Kidney (tissue), 22 donors: ENCODE measurements at places on chromosomes 2 and 18.
A peak's percentile ranks its signal among the peaks of the same experiment; 100 is the strongest.

- no peak for DNase-seq
These were observed 11.8 kb downstream of the CEP68 start for GRCh38 chr2:65067806-65068553.

GRCh38 chr2:230439590-230439989 is 23.6 kb downstream of the SP100 start:
- DNase-seq = no peak

DNA sequence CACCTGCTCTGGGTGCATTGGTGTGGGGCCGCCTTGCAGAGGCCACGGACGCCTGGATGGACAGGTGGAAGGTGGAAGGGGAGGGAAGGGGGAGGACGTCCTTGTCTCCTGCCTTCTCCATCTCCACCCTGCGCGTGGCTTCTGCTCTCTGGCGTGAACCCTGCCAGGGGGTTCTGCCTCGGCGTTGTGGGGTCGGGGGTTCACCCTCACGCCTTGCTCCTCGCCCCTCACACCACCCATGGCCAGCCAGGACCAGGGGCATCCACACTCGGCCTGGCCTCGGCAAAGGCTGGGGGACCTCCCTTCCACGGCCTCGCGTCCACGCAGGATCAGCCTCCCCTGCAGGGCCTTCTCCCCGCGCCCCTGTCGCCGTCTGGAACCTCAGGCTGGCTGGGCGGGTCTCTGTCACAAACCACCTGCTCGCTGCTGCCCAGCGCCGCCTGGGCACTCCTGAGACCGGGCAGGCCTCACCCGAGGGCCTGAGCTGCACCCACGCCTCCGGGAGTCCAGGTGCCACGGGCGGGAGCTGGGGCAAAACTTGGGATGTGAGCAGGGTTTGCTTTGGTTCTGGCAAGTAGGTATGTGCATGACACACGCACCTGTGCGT is 655.9 kb downstream of the GALR1 start:
- DNase-seq = no peak

GRCh38 chr2:37537316-37537715 is 134.1 kb downstream of the CDC42EP3 start:
- no peak for DNase-seq

DNA sequence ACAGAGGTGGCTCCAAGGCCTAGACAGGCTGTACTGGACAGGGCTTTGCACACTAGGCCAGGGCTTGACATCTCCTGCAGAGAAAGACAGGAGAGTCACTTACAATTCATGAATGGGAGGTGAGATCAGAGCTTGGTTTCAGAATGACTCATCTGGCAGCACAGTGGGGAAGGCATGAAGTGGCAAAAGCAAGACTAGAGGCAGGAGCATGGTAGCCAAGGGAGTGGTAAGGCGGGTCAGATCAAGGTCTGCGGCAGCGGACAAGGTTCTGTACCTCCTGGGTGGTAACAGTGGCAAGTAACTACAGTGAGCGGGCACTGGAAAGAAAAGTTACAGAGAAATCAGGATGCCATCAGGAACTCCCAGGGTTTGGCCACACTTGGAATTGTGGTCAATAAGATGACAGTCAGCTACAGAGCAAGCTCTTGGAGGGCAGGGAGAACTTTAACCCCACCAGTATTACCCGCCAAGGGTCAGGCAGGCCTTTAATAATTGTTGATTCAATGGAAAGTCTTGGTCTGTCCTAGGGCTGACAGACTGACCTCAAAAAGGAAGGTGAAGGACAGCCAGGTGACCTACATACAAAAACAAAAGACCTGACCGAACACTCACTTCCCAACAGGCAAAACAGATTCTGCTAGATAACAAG is 5.7 kb downstream of the MCFD2 start:
- no peak for DNase-seq

GRCh38 chr2:170362313-170362870 is 184.4 kb downstream of the MYO3B start:
- DNase-seq = no peak

- DNase-seq = no peak
These were observed 4.9 kb downstream of the VIT start for GRCh38 chr2:36701391-36701795.

DNA sequence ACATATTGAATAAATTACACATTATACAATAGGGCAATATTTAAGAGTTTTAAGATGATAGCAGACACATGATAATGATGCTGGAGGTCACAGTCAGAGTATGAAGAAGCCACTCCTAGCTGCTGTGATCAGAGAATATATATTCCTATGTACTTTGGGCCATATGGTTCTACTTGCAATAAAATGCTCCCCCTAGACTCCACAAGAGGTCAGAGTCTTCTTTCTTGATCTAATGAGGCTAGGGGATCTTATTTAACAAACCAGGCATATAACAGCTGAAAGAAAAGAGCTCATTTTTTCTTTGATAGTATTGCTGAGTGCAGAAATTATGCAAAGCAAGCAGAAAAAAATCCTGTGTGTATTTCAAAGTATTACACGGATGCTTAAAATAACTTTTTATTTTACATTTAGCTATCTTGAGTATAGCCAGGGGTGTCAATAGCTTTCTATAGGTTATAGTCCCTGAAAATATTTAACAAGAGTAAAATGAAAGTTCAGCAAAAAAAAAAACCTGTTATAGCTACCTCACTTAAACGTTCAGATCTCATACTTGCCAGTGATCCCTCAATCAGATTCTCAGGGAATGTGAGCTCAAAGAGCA is 748.7 kb upstream of the CHAC2 start:
- DNase-seq = no peak

DNA sequence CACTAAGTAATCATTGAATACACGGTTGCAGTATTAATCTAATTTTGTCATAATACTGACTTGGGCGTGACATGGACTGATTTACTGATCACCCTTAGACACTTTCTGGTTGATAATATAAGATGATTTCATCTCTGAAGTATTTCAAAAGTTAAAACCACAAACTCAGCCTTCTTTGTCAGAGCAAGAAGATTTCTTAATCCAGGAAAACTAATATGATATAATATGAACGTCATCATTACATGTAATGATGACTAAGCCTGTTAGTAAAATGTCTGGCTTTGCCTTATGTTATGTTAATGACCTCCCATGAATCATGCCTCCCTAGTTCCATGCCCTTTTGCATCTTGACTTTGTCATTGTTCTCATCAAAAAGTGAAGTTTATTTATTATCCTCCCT is 1325.0 kb upstream of the CDH2 start:
- DNase-seq = no peak

- no peak for DNase-seq
These were observed 125.8 kb downstream of the MEIS1 start for GRCh38 chr2:66560683-66561082.

DNA sequence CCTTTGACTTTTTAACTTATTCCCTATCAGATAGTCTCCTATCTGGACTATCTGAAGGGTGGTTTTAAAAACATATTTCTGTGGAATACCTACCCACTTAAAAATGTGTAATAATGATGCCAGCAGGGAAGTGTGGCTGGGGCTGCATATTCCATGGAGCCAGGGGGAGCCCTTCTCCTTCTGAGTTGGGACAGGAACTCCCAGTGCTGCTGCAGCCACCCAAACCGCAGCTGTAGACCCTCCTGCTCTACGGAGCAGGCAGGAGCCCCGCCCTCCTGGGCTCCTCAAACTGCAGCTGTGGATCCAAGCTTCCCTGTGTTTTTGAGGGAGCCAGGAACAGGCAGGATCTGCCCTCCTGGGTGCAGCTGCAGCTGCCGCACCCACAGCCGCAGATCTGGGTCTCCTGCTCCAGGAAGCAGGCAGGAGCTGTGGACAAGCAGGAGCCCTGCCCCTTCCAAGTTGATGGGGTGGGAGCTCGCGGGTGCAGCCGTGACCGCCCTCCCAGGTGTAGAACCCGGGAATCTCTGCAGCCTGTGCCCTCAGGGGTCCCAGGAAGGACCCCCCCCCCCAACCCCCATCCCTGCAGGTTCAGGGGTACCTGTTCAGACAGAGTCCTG is 57.8 kb downstream of the PDK1 start:
- no peak for DNase-seq

GRCh38 chr2:97735161-97735561 is 21.8 kb downstream of the ZAP70 start:
- peak; percentile 75 for DNase-seq

DNA sequence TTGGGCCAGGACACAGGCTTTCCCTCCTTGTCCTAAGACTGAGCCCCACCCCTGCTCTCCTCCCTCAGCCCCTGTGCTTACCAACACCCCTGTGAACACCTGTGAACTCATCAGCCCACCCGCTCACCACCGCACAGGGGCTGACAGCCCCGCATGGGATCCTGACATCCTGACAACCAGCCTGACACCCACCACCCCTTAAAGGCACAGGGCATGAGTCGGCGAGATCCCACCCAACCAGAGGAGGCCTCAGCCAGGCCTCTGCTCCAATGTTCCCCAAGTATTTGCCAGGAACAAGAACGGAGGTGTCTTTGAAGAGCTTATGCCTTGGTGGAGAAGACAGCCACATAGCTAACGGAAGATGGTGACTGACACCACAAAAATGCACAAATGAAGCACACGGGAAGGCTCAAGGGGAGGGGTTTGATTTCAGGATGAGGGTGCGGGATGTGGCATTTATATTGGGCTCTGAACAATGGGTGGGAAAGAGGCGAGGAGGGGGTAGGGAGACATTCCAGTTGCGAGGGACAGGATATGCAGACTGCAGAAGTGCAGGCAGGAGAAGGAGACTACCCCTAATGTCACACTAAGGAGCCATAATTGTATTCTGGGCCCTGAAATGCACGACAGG is 11.0 kb downstream of the RAB11FIP5 start:
- no peak for DNase-seq

DNA sequence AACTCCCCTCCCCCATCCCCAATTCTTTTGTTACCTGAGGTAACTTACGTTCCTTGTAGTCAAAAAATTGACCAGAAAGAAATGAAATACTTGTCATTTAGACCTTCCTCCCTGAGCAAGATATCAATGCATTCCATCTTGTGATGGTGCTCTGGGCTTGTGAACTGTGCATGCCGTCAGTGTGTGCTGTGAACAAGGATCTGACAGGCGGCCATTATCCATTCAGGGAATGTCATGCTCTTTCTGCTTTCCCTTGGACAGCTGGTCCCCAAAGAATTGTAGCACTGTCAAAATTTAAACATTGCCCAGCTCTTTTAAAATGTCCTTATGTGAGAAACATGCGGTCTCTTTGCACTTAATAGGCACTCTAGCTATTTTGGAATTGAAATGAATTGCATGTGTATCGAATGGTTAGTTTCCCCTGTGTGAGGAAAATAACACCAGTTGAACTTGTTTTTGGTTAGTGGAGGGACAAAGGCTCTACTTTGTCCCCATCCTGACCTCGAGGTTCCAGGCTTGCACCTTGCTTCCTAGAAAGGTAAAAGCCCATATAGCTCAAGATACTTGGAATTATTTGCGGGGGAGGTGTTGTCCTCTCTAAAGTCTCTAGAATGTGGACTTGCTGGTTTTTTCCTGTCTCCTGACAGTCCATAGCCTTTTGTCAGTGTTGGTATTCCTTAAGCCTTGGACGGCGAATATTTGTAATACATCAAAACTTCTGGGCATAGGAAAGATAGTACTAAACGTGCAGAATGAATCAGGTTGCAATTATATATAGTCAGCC is 350.9 kb downstream of the NUP35 start:
- DNase-seq = peak; percentile 10
